ENCODE measurements at places on chromosomes 12 and 14. TPM values are rescaled to one million over a fixed set of nuclear protein-coding genes. Genes with fewer than 3 reads are reported as not detected.

The MMP19 gene
- 0.53 TPM for total RNA-seq

The MYO1H gene
- total RNA-seq, result not detected

The CLEC4D gene
- total RNA-seq, result not detected

The CIDEB gene
- 3.9 TPM for total RNA-seq

The C12orf60 gene
- 1.4 TPM for total RNA-seq

The TSPAN19 gene
- total RNA-seq, result not detected

The FRMD6 gene
- 224 TPM for total RNA-seq

The PTPRO gene
- under 0.01 TPM for total RNA-seq

The NANOG gene
- not detected for total RNA-seq

The B4GALNT3 gene
- 8.3 TPM for total RNA-seq

The OR4N5 gene
- not detected for total RNA-seq

The TAS2R20 gene
- 2.0 TPM for total RNA-seq

The A2M gene
- total RNA-seq, result not detected

The MAP4K5 gene
- total RNA-seq, result 28.4 TPM

The TAS2R13 gene
- 0.38 TPM for total RNA-seq

The TPH2 gene
- not detected for total RNA-seq

The ZDHHC22 gene
- not detected for total RNA-seq

The SLC4A8 gene
- total RNA-seq, result 0.26 TPM

The SERPINA12 gene
- not detected for total RNA-seq

The P2RX2 gene
- not detected for total RNA-seq

The CIROP gene
- not detected for total RNA-seq

The CIT gene
- total RNA-seq, result 0.79 TPM

The KNTC1 gene
- 6.8 TPM for total RNA-seq

The ZFHX2 gene
- 0.26 TPM for total RNA-seq

The PLEK2 gene
- 111 TPM for total RNA-seq

The EID3 gene
- total RNA-seq, result 1.9 TPM

The AQP6 gene
- total RNA-seq, result not detected

The TAS2R7 gene
- not detected for total RNA-seq

The SYNDIG1L gene
- under 0.01 TPM for total RNA-seq

The HOXC13 gene
- total RNA-seq, result not detected

The PNMA1 gene
- total RNA-seq, result 13.1 TPM

The KRT7 gene
- total RNA-seq, result 895 TPM

The PIP4K2C gene
- 46.3 TPM for total RNA-seq

The RD3L gene
- total RNA-seq, result not detected

The IPO8 gene
- 25.2 TPM for total RNA-seq

The DPPA3 gene
- total RNA-seq, result not detected

The ARL6IP4 gene
- 158 TPM for total RNA-seq

The LMNTD1 gene
- not detected for total RNA-seq

The EML1 gene
- total RNA-seq, result 6.0 TPM
